Omental fat pad (tissue), 4 donors: ENCODE measurements at places on chromosomes 5 and 9. TPM values are rescaled to one million over a fixed set of nuclear protein-coding genes. Genes with fewer than 3 reads are reported as not detected.

DNA sequence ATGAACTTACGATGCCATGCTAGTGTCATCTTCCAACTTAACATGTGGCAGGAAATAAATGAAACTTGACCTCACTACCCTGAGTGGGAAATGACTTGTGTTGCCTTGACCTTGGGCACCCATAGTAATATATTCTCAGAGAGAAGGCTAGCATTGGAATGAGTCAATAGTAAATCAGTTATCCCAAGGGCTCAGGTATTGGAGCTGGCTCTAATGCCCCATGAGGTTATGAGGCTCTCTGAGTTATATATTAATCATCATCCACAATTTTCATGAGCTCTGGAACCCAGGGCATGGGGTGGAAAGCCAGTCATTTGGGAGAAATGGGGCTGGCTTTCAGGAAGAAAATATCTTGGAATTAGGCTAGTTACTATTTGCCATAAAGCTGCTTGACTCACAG, 42.4 kb upstream of the SMIM32 start:
- DNase-seq = no peak

FST gene
- total RNA-seq = 6.9 TPM

GRCh38 chr9:5832071-5832537, 813 bp downstream of the ERMP1 start:
- DNase-seq = no peak

TSLP gene
- 1.1 TPM for total RNA-seq

MCIDAS gene
- total RNA-seq = not detected

GRCh38 chr5:115785381-115786065, 30.9 kb downstream of the CDO1 start:
- DNase-seq = no peak

DNA sequence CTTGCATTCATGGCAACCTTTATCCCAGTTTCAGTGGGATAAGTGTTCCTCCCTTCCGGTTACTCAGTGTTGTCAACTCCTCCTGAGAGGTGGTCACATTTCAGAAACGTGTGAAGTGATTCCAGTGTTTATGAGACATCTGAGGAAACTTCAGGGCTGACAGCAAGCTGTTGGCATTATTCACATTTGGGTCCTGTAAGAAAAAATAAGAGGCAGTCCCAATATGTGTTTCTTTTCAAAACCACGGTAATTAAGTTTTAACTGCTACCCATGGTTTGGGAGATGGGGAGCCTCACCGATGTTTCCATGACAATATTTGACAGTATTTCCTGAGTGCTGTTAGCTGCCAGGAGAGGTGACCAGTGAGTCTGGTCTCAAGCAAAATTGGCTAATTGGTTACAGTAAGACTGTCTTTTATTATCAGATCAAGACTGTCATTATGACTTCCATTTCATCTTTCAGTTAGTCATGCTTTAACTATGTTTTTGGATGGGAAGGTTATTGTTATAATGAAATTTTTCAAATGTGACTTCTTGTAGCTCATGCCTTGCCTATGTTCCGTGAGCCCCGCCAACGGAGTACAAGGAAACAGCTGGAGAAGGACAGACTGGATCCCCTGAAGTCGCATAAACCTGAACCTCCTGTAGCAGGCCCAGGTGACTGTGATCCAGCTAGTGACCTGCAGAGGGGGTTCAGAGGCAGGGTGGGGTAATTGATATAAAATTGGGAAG, 115.3 kb downstream of the GDNF start:
- no peak for DNase-seq

FAM153A gene
- 13.1 TPM for total RNA-seq

EGFLAM gene
- 68.4 TPM for total RNA-seq

PLPP7 gene
- total RNA-seq = 5.3 TPM

DMRT3 gene
- not detected for total RNA-seq

GRCh38 chr5:171789353-171789752, 3.7 kb downstream of the SMIM23 start:
- DNase-seq = no peak

ORM2 gene
- not detected for total RNA-seq

GRCh38 chr5:68370196-68370595, 154.6 kb downstream of the PIK3R1 start:
- DNase-seq = no peak

TTC1 gene
- total RNA-seq = 36.4 TPM

DNA sequence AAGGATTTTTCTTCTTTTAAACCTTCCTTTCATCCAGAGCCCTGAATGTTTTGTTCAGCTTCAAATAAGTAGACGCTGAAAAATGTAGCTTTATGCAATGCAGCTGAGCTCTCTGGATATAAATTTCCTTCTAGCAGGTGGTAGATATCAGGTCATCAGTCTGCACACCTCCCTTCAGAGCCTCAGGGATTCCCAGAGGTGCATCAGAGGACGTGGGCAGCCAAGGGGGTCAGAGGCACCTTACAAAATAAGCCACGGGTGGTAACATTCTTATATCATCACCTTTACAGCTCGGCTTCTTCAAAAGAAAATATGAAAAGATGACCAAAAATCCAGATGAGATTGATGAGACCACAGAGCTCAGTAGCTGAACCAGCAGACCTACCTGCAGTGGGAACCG, 19.3 kb downstream of the MOCS2 start:
- no peak for DNase-seq

GRCh38 chr5:111254613-111255012, 30.4 kb downstream of the CAMK4 start:
- no peak for DNase-seq

GRCh38 chr5:56620903-56621677, 194.3 kb upstream of the MAP3K1 start:
- no peak for DNase-seq

GRM6 gene
- total RNA-seq = not detected

DNA sequence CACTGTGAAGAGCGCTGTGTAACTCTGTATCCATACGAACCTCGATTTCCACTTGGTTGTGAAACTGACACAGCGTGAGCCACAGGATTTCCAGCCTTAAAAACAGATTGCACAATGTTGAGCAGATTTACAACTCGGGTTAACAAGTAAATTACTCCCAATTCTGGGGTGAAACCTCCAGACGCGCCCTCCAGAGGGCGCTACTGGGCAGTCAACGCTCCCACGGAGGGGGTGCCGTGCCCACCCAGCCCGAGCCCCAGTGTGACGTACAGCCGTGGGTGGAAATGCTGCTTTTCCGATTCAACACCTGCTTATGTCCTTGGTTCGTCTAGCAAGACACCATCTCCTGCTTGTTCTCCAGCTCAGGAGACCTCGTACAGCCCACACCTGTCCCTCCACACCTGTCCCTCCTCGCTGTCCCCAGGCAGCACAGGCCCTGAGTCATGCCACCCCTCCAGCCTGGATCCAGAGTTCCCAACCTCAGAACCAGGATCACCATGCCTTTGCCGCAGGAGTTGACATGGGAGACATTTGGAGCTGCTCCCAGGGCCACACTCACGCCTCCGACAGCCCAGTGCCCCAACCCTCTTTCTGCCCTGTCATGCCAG, 34.4 kb upstream of the SLC6A3 start:
- DNase-seq = no peak

STC2 gene
- 28.4 TPM for total RNA-seq

- no peak for DNase-seq
Measured at GRCh38 chr9:80842389-80842788, 847.0 kb downstream of the TLE1 start.

GRCh38 chr9:13586587-13587374, 307.3 kb upstream of the MPDZ start:
- no peak for DNase-seq

- no peak for DNase-seq
Measured at GRCh38 chr9:115232181-115232774, 114.3 kb upstream of the TNC start.

- DNase-seq = no peak
Measured at GRCh38 chr5:59792983-59793585, 100.4 kb downstream of the PDE4D start.
